SK-N-SH (cell line): ENCODE measurements at places on chromosomes 4 and X.

DNA sequence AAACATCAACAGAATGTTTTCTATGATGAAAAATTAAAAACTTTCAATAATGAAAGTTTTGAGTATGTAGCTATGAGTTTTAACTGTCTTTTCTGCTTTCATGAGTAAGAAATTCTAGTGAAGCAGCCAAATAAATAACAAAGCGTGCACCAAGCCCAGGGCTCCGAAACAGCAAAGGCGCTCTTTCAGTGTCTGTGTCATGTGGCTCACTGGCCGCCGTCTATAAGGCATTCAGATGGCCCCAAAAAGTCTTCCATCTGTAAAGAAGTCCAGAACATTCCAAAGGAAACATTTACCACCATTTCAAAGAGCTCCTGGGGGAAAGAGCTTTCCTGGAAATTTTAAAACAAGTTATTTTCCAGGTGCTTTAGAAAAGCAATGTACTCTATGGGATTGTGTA, 139.9 kb downstream of the AFAP1 start:
- H3K27me3 ChIP-seq, result no peaks in the 10 kb centered on the region
- H3K36me3 ChIP-seq, result peaks cover 63% of the 10 kb centered on the region
- peaks cover 8% of the 10 kb centered on the region for H3K4me1 ChIP-seq

DNA sequence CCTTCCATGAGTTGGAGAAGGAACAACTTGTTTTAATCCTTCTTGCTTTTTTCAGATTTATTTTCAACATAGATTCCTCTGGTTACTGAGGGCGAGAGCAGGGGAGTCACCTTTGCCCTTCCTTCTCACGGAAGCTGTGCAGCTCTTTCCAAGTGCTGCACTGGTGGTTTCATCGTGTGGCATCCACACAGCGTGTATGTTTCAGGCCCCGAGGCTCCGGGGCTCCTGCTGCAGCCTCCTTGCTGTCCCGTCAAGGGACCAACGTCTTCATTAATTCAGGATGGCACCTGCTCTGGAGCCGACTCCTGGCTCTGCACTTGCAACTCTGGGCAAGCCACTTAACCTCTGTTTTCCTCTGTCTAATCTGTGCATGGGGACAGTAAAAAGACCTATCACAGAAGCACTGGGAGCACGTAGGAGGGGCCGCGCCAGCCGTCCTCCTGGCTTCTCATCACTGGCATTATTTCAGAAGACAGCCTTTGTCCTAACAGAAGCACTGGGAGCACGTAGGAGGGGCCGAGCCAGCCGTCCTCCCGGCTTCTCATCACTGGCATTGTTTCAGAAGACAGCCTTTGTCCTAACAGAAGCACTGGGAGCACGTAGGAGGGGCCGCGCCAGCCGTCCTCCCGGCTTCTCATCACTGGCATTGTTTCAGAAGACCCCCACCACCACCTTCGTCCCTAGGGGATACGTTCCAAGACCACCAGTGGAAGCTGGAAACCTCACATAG, 117.8 kb upstream of the NKX1-1 start:
- peaks cover 77% of the 10 kb centered on the region for H3K27me3 ChIP-seq
- no peaks in the 10 kb centered on the region for H3K36me3 ChIP-seq
- H3K4me3 ChIP-seq, result no peak overlapping the region

GRCh38 chrX:40105835-40106675, 8.3 kb upstream of the BCOR start:
- peaks cover 31% of the 10 kb centered on the region; the same call in 1 of the 2 replicates for H3K27me3 ChIP-seq
- H3K36me3 ChIP-seq, result no peaks in the 10 kb centered on the region
- DNase-seq, result peak; percentile 76
- peak overlapping the region; percentile 52 for H3K27ac ChIP-seq
- H3K4me3 ChIP-seq, result peak overlapping the region; percentile 61
- peaks cover 36% of the 10 kb centered on the region for H3K4me1 ChIP-seq

DNA sequence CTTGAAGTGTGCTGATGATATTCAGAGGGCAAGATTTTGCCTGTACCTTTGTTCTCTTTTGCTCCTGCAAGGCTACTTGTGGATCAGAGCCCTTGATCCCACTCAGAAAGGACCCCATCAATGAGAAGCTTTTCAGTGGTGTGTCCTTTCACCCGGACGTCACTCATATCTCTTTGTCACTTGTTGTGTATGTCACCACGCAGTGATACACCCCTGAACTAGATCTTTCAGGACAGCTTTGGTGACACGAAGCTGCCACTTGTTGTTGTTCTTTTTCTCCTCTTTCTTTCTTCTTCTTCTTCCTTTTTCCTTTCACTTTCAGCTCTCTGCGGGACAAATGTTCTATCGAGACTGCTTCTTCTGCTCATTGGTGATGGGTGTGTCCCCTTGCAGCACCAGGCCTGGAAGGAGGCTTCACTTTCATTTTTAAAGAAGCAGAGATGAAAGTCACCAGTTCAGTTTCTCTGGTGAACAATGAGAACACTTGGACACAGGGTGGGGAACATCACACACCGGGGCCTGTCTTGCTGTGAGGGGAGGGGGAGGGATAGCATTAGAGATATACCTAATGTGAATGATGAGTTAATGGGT, 83.6 kb downstream of the NBDY start:
- peaks cover 11% of the 10 kb centered on the region for H3K36me3 ChIP-seq
- no peak overlapping the region for H3K27ac ChIP-seq
- no peaks in the 10 kb centered on the region for H3K4me1 ChIP-seq
- DNase-seq, result no peak

DNA sequence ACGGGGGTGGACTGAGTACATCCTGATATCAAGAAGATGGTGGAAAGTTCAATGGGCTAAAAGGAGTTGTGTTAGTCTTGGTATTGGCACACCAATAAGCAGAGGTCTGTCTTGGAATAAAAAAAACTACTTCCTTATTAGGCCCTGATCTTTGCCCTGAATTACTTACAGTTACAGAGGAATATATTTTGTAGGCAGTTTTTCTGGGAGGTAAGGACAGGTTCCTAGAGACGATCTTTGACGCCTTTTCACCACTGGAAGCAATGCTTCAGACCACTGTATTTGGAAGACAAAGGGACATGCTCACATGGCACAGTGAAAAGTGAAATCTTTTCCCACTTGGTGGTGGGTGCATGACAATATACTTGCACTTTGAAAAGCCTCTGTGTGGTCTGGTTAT, 618 bp upstream of the XK start:
- no peak overlapping the region for H3K27ac ChIP-seq
- DNase-seq, result no peak
- H3K4me1 ChIP-seq, result no peaks in the 10 kb centered on the region

DNA sequence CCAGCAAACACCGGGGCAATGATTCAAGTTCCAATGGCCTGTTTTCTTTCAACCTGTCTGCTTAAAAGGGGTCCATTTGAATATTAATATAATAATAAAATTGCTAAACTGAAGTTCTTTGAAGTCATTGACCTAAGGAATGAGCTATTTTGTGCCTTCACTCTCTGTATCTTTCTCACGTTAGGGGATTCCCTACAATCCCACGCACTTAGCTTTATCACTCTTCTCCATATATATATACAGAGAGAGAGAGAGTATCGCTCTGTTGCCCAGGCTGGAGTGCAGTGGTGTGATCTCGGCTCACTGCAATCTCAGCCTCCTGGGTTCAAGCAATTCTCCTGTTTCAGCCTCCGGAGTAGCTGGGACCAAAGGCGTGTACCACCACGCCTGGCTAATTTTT, 83.9 kb upstream of the NWD2 start:
- H3K27ac ChIP-seq, result no peak overlapping the region
- no peaks in the 10 kb centered on the region; the same call in 1 of the 2 replicates for H3K27me3 ChIP-seq
- DNase-seq, result no peak
- H3K36me3 ChIP-seq, result no peaks in the 10 kb centered on the region
- H3K4me1 ChIP-seq, result no peaks in the 10 kb centered on the region
- no peak overlapping the region for H3K4me3 ChIP-seq

- no peak overlapping the region for H3K27ac ChIP-seq
- H3K27me3 ChIP-seq, result no peaks in the 10 kb centered on the region; the same call in 1 of the 2 replicates
- H3K36me3 ChIP-seq, result no peaks in the 10 kb centered on the region
- DNase-seq, result no peak
Observed at GRCh38 chrX:37075892-37076595, 67.9 kb downstream of the FAM47C start.

- H3K4me1 ChIP-seq, result no peaks in the 10 kb centered on the region
- peak; percentile 49 for DNase-seq
- H3K27ac ChIP-seq, result no peak overlapping the region
- H3K36me3 ChIP-seq, result no peaks in the 10 kb centered on the region
- H3K27me3 ChIP-seq, result peaks cover 4% of the 10 kb centered on the region; the same call in 1 of the 2 replicates
- no peak overlapping the region for H3K4me3 ChIP-seq
Observed at GRCh38 chrX:48648336-48648751, 35.3 kb upstream of the WAS start.

DNA sequence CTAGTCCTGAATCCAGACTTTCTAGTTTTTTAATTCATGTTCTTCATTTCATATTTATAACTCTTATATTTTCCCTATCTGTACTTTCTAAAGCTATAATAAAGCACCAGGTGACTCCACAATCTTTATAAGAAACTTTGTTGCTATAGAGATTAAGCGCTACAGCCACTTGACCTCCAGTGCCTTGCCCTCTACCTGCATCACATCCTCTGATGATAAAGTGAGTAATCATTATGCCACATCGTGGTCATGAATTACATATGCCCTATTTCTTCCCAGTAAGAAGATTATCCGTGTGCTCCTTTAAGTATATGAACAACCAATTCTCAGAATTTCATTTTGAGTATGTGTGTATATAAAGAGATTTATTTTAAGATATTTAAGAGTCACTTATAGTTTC, 6.8 kb upstream of the DYNLT3 start:
- 0 out of 2 replicates have a peak, but pooled peaks cover 4% of the 10 kb centered on the region for H3K27me3 ChIP-seq
- H3K36me3 ChIP-seq, result no peaks in the 10 kb centered on the region
- no peak overlapping the region for H3K27ac ChIP-seq
- H3K4me1 ChIP-seq, result no peaks in the 10 kb centered on the region

DNA sequence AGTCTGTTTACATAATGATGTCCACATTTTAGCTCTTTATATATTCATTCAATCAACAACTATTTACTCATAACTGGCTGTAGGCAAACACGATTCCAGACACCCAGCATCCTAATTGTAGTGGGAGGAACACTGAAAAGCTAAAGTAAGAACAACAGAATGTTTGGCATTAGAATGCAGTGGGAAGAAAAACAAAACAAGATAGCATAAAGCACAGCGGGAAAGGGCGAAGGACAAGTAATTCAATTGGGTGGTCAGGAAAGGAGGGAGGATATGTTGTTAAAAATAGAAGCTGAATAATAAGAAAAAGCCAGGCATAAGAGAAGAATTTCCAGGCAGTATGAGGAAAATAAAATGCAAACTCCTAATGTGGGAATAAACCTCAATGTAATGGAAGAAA, 189.5 kb upstream of the FAT4 start:
- H3K27me3 ChIP-seq, result no peaks in the 10 kb centered on the region
- no peaks in the 10 kb centered on the region for H3K36me3 ChIP-seq
- no peak overlapping the region for H3K4me3 ChIP-seq
- H3K4me1 ChIP-seq, result no peaks in the 10 kb centered on the region; the same call in 1 of the 2 replicates
- no peak for DNase-seq

- peak overlapping the region; percentile 24 for H3K27ac ChIP-seq
- H3K4me1 ChIP-seq, result peaks cover 11% of the 10 kb centered on the region; the same call in 1 of the 2 replicates
- no peak for DNase-seq
Observed at GRCh38 chr4:41058426-41058825, 155.9 kb downstream of the APBB2 start.

- no peak for DNase-seq
- H3K4me1 ChIP-seq, result no peaks in the 10 kb centered on the region
- H3K4me3 ChIP-seq, result no peak overlapping the region
- no peaks in the 10 kb centered on the region for H3K36me3 ChIP-seq
- no peaks in the 10 kb centered on the region for H3K27me3 ChIP-seq
Observed at GRCh38 chr4:117984366-117984680, 50.0 kb upstream of the NDST3 start.

DNA sequence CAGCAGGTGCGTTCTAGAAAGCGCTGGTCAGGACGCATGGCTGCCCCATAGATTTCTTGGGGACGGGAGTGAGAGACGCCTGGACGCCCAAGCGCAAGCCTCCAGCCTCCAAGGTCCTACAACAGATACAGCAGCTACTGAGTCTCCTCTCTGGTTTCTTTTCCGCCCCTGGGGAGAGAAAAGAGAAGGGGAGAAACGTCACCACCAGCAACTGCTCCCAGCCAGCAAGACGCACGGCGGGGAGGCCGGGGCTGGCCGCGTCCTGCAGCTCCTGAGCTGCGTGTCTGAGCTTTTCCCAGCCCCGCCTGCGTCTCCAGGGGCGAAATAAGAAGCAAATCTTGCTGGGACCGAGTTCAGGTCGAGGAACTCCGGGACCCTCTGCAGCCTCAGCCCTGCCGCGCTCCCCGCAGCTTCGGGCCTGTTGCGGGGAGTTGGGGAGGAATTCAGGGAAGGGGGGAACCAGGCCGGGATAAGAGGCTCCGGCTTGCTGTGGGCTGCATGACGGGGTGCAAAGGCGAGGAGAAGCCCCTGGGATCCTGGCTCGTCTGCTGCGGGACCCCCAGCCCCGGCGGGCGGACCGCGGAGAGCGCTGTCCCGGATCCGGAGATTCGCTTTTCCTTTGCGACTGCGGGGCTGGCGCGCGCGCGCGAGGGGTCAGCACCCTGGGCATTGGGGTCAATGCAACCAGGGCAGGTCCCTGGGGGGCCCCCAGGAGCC, 6.8 kb upstream of the SHOX start:
- no peak overlapping the region for H3K27ac ChIP-seq
- no peaks in the 10 kb centered on the region; the same call in 1 of the 2 replicates for H3K27me3 ChIP-seq
- H3K4me1 ChIP-seq, result no peaks in the 10 kb centered on the region
- no peak for DNase-seq
- H3K36me3 ChIP-seq, result no peaks in the 10 kb centered on the region

GRCh38 chrX:47047989-47048388, 30.3 kb upstream of the RGN start:
- H3K4me3 ChIP-seq, result no peak overlapping the region
- H3K27ac ChIP-seq, result no peak overlapping the region
- no peaks in the 10 kb centered on the region for H3K4me1 ChIP-seq

DNA sequence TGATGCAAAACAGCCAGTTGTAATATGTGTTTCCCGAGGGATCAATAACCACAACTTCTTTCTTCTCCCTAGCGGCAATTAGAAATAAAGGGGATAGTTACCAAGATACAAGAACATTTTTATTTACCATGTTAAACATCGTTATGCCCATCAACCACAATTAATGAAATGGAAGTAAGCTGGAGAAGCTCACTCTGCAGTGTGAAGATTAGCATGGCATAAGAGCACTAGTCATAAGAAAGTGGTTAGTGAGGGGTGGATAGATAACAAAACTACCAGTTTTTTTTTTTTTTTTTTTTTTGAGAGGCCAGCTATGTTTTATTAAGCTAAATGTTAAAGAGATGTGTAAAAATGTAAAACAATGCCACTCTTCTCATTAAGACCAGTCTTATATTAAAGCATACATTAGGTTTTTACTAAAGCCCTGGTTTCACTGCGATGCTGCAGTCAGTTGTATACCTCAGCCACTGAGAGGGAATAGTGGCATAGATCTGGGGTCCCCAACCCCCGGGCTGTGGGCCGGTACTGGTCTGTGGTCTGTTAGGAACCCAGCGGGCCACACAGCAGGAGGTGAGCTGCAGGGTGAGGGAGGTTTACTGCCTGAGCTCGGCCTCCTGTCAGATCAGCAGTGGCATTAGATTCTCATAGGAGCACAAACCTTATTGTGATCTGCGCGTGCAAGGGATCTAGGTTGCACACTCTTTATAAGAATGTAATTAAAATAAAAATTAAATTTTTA, 27.9 kb upstream of the NFXL1 start:
- no peaks in the 10 kb centered on the region for H3K4me1 ChIP-seq
- no peak overlapping the region for H3K4me3 ChIP-seq
- H3K27me3 ChIP-seq, result no peaks in the 10 kb centered on the region
- H3K36me3 ChIP-seq, result no peaks in the 10 kb centered on the region
- H3K27ac ChIP-seq, result no peak overlapping the region
